Activated T-helper 1 cell treated with anti-CD3 and anti-CD28 coated beads, Interleukin-12 subunit alpha, Interleukin-12 subunit beta, Interleukin-2, Interleukin-4 antibody, amounts not matched to agents 30 ng/mL and 10 ng/mL and 1 ng/mL, durations not matched to agents 14 hours and 24 hours and 36 hours (primary cell): ENCODE measurements at places on chromosomes 16 and 17.

DNA sequence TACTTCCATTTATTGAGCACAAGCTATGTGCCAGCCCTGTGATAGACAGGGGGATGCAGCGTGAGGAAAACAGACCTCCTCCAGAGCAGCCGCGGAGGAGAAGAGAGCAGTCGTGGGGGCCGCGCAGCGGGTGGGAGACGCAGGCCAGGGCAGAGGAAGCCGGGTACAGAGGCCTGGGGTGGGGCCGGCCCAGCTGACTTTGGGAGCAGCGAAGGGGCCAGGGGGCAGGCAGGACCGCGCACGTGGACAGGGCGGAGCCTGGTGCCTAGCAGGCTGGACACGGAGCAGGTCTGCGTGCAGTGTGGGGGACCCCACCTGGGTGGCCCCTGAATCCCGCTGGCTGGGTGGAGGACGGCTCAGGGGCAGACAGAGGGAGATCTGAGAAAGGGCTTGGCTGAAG lies 46.2 kb downstream of the ZFPM1 start:
- no peak for DNase-seq

DNA sequence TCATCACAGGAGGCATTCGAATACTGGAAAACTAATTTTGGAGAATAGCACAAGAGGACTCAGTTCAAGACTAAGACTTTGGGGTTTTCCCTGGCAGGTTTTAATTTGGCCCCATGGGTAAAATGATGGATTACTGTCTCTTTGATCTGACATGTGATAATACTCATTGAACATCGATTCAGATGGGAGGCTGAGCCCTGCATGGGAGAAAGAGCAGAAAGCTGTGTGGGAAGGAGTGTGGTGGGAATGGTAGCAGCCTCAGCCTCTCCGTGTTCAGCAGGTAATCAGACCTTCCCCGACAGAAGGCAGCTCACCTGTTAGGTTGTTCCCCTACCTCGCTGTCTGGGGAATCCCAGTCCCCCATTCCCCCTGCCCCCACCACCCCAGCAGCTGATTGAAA lies 124.7 kb upstream of the TNRC6C start:
- no peak for DNase-seq

GRCh38 chr16:68022278-68022727 lies 729 bp downstream of the DDX28 start:
- DNase-seq, result no peak

DNA sequence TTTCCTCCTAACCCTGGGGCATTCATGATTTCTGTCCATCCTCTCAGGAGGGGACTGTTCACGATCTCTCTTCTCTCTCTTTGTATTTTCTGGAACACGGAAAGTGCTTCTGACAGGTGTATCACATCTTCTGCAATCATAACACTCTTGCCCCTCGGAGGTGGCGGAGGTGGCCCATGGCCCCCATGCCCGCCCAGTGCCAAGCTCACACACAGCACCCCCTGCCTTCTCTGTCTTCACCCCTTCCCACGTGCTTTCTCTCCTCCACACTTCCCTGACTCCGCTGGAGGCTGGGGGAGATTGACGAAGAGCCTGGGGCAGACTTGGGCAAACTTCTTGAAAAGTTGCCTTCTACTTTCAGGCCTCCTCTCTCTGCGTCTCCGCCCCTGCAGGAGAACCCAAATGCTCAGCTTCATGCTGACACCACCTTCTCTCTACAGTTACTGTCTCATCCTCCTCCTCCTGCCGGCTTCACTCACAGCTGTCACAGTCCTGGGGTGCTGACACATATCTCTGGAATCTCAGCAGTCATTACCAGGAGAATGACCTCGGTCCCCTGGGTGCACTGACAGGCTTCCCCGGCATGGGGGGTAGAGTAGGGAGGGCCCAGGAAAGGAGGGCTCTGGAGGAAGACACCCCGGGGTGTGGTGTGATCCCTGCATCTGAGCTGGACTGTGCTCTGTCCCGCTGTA lies 127.1 kb downstream of the ENGASE start:
- no peak for DNase-seq

- peak; percentile 53 for DNase-seq
Measured at GRCh38 chr17:64491034-64491860, 5.6 kb downstream of the POLG2 start.

GRCh38 chr17:59389066-59389465 lies 57.6 kb downstream of the YPEL2 start:
- DNase-seq, result no peak

DNA sequence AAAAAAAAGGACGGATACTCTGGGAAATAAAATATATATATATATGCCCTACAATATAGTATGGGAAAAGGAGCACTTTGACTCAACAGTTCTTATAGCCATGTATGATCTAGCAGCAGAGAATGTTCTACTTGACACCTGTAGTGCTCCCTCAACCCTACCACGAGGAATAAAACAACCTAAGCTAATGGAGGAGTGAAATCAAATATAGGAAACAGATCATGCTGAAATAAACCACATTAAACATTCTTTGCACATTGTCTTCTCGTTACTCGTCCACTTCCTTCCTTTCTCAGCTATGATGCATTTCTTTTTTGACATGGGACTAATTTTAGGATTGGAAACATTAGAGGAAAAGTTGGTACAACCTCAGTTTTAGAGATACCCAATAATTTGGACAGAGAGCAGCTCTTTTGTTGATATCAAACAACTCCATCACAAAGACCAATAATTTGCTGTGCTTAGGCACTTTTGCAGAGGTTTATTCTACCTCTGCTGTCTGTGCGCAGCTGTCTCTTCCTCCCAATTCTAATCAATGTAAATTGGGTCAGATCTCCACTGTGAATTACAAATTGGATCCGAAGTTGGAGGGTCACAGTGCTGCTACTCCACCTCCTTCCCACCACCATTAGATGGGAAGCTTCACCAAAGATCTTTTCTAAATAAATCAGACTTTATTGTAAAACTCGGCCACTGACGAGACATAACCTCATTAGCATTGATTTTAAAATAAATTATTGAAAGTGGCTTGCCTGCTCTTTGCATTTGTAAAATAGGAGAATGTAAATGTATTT lies 65.8 kb downstream of the SNX11 start:
- no peak for DNase-seq

DNA sequence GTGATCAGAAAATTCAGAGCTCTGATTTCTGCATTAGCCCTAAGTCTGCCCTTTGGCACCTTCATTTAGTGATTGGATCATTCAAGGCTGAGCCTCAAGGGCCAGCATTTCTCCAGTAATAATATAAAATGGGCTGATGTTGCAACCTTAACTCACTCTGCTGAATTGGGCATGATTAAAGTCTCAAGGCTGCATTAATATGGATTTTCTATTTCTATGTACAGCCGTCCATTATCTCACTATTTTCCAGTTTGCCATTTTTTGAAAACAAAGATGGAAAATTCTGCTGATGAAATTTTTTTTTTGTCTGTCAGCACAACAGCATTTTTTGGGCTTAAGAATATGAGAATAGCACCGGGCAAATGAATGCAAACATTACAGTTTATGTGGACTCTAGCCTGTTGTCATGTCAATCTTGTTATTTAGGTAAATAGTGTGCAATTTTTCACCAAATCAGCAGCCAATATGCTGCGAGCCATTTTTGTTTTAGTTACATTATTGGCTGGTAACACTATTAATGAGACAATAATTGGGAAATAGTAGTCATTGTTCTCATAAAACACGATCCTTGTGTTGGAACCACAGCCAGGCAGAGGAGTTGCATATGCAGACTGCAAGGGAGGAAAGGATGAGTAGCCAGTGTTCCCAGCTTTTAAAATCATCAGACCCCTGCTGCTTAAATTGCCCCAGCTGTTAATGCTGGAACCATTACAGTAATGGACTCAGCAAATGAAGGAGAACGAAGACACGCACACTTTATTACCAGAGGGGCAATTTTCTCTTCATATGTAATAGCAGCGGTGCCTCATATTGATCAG lies 10.5 kb downstream of the FTO start:
- DNase-seq, result no peak

GRCh38 chr17:27797390-27798091 lies 2.8 kb downstream of the NOS2 start:
- DNase-seq, result no peak
